Uterus (tissue), 4 donors: ENCODE measurements at places on chromosomes 12 and 14. TPM values are rescaled to one million over a fixed set of nuclear protein-coding genes. Genes with fewer than 3 reads are reported as not detected.

GRCh38 chr14:71932229-71932981 lies at the start of gene RGS6:
RGS6 (plus strand) TSS chr14:71932429.
- no peak for DNase-seq

DNA sequence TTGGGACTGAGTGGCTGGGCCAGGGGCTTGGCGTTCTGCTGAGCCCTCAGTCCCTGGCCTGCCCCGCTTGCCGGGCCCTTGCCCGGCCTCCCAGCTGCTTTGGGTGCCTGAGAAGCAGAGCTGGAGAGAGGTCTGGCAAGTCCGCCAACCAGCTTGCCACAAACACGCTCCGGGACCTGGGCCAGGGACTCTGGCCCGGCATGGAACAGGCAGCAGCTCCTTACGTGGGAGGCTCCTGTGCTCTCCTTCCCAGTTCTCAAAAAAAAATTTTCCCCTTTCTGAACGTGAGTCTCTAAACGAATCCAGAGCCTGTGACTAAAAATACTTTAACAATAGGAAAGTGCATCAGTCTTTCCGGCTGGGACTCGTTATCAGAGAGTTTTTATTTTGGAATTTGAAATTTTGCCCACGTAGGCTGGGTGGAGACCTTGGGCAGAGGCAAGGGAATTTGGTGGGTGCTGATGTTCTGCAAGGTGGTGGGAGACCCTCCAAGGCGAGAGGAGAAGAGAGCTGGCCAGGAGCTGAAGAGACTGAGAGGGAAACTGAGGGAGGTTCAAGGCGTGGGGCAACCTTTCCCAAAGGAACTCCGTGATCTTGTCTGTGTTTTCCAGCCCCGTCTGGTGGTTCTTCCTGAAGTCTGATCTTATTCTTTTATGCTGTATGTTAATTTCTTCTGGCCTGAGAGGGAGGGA lies 6.8 kb upstream of the NR4A1 start:
- peak; percentile 93 for DNase-seq

DNA sequence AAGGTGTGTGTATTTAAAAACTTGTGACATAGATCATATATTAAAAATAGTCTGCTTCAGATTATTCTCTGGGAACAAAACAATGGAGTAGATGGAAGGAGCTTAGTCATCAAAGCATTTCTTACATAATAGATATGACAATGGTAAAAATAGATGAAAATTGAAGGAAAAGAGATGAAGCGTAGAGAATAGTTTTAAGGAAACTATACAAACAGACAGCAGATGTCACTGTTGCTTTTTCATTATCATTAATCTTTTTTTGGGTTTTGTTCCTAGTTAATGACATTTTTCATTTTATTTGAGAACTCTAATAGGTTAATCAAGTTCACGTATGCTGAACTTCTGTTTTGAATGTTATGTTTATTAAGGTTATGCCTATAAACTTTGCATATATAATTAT lies 149.2 kb upstream of the FBXO33 start:
- DNase-seq: no peak

DNA sequence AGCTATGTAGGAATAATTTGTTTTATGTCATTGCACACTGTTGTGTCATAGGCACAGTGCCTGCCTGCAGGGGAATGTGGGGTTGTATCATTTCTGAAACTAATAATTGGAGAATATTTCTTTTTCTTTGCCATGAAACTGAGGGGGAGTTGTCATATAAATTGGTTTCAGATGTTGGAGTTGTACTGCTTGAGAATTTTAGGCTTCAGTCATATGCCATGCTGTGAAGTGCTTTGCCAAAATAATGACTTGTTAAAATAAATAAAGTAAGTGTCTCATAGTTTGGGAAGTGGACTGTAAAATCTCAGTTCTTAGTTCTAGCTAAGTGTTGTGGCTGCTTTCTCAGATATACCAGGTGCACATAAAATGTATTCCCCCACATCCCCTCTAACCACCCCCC lies 116.8 kb downstream of the DAAM1 start:
- DNase-seq: no peak

DNA sequence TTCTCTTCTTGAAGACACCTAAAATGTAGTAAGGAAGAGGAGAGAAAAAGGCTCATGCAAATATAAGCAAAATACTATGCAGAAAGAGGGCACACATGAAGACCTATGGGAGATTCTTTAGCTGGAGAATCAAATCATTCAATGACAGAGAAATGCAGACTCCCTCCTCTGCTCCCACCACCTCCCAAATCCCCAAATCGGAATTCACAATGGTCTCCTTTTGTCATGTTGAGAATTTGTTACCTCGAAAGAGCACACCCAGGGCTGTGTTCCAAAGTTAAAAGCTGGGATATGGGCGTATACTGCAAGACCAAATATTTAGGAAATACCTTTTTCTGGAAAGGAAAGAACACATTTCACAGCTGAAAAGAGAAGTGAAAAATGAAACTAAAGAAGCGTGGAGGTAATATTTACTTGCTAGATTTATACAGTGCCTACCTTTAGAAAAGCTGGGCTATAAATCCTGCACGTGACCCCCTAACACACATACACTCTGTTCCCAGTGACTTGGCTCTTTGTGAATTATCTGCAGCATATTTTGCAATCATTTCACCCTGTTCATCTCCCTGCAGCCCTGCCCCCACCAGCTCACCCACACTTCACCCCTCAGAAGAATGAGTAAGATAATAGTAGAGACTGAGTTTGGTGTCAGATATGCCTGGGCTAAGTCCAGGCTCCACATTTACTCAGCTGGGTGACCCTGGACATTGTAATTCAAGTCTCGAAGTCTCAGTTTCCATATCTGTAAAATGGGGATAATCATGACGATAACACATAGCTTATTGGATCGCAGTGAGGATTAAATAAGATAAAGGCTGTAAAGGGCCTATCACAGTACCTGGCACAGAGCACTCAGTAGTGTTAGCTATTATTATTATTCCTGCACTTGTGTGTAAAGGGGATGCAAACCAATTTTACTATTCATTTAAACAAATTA lies 2.9 kb upstream of the CACNA1C start:
- DNase-seq: no peak

- DNase-seq: no peak
Measured at GRCh38 chr14:105077649-105077995, 12.4 kb upstream of the GPR132 start.

DNA sequence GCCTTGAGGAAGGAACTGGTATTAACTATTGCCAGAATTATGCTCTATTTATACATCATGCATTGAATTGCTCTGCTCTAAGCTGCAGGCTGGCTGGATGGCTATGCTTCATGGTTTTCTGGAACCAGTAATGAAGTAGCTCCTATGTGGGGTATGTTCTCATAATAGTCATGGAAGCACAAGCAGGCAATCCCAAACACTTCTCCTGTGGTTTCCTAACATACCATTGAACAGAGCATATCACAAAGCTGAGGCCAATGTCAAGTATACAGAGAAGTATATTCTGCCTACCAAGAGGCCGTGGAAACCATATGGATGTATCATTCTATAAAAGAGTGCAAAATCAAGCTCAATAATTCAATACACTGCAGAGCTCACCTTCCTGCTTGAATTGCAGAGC lies 1752.4 kb upstream of the FLRT2 start:
- DNase-seq: no peak

GRCh38 chr14:94213021-94213420 lies 38.9 kb downstream of the PPP4R4 start:
- no peak for DNase-seq

DNA sequence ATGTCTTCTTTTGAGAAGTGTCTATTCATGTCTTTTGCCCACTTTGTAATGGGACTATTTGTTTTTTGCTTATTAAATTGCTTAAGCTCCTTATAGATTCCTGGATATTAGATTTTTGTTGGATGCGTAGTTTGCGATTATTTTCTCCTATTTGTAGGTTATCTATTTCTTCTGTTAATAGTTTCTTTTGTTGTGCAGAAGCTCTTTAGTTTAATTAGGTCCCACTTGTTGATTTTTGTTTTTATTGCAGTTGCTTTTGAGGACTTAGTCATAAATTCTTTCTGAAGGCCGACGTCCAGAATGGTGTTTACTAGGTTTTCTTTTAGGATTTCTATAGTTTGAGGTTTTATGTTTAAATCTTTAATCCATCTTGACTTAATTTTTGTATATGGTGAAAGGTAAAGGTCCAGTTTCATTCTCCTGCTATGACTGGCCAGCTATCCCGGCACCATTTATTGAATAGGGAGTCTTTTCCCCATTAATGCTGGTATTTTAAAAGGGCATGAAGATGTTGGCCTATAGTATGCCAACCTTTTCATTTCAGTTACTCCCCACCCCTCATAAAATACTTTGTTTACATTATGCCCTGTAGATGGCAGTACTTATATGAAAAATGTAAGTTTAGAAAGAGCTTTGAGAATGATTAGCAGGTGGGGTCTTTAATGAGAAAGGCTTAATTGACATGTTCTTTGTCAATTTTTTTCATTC lies 62.9 kb upstream of the PSMA6 start:
- no peak for DNase-seq

- DNase-seq: no peak
Measured at GRCh38 chr14:92534932-92535643, 21.5 kb downstream of the RIN3 start.

- peak; percentile 68 for DNase-seq
Measured at GRCh38 chr12:67667276-67668073, 18.9 kb downstream of the DYRK2 start.

Gene NELL2
- 34.6 TPM for total RNA-seq

Gene IQSEC3
- 2.9 TPM for total RNA-seq

Gene C14orf132
- 10.5 TPM for total RNA-seq

Gene CSRNP2
- 33.7 TPM for total RNA-seq
